Hematopoietic multipotent progenitor cell (in vitro differentiated cells): ENCODE measurements at places on chromosomes 5 and 9.
A peak's percentile ranks its signal among the peaks of the same experiment; 100 is the strongest.

- no peak for DNase-seq
Measured at GRCh38 chr9:19372567-19372966, 7.5 kb downstream of the RPS6 start.

DNA sequence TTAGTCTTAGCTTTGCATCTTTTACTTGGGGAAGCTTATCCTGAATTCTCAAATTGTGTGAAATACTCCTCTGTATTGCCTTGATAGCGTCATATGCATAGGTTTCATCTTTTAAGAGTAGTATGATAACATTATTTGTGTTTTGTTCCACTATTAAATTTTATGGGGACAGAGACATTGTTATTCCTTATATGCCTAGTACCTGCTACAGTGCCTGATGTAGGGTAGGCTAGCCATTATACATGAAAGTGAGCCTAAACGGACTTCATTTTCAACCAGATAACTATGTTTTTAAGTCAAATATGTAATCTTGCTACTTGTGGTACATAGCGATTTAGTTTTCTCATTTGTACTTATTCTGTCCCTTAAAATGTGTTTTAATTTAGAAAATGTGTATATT is 105.9 kb downstream of the DMXL1 start:
- DNase-seq, result no peak

DNA sequence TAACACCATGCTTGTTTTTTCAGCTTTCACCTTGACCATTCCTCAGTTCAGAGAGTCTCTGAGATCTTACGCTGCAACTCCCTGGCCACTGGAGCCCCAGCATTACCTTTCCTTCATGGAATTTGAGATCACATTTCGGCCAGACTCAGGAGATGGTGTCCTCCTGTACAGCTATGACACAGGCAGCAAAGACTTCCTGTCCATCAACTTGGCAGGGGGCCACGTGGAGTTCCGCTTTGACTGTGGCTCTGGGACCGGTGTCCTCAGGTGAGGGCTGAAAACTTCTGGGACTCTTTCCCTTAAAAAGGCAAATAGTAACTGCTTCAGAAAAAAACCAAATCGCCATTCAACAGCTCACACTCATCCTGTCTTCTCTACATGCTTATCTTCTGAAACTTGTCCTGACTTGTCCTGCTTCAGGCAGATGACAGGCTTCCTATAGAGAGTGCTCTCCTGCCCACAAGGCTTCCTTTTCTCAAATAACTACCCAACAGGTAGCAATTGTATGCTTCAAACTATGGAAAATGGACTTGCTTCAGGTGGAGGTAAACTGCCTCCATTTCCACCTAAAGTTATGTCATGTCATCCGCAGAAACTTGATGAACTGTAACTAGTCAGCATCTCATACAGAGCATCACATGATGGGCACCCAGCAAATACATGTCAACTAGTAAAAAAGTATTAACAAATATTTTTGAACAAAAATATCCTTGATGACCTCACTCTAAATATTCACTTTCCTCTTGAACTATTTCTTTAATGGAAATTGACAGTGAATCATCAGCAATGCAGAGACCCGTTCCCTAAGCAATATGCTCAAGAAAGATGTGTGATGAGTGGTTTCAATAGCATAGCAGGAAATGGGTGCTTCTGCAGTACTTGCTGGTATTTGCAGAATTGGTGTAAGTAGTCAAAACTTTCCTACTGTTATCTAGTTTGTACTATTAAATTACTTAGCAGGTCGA is 129.2 kb downstream of the LIFR start:
- no peak for DNase-seq

DNA sequence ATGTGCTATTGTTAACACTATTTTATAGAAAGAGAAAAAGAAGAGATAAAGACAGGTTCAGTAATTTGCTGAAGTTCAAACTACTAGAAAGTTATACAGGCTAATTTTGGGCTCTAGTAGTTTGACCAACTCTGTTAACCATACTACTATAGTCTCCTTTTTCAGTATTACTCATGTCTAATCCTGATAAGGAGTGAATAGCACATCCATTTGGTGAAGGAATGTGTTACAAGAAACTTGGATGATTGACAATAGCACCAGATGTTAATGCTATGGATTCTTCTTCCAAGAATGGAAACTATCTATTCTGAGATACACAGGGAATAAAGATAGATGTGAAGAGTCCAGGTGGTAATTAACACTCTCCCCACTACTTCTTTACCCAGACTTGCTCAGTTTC is 677.3 kb downstream of the PRELID2 start:
- DNase-seq, result no peak

GRCh38 chr5:179734536-179735164 is 2.0 kb downstream of the MAML1 start:
- DNase-seq, result no peak

DNA sequence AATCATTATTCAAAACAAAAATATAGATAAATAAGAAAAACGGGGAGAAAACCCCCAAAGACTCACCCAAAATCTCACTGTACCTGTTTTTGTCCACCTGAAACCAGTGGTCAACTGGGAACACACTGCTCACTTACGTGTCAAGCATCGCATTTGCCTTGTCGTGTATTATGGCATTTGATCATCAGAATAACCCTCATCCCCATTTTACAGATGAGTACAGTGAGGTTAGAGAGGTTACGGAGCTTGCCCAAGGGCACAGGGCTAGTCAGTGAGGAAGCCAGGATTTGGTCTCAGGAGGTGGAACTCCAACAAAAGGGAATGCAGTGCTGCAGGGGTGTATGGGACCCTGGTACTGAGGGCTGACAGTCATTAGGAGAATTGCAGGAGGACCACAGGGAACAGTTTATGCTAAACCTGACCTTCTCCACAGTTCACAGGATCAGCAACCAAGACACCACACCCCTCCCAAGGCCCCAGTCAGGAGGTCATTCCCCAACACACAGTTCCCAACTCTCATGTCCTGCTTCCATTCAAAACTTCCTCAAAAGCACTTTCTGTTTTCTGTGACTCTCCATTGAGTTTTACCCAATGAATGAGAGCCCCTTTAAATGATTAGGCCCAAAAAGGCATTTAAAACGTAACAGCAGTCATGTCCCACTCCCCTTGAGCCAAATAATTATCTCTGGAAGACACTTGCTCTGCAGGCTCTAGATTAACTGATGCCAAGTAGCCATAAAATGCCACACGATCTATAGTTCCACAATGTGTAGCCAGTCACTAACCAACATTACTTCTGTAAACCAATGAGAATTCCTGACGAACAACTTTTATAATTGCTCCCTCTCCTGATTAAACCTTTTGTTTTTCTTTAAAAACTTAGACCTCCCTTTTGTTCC is 50.8 kb downstream of the CTSL start:
- peak; percentile 11 for DNase-seq

- no peak for DNase-seq
Measured at GRCh38 chr5:35188031-35188457, 42.2 kb downstream of the PRLR start.

DNA sequence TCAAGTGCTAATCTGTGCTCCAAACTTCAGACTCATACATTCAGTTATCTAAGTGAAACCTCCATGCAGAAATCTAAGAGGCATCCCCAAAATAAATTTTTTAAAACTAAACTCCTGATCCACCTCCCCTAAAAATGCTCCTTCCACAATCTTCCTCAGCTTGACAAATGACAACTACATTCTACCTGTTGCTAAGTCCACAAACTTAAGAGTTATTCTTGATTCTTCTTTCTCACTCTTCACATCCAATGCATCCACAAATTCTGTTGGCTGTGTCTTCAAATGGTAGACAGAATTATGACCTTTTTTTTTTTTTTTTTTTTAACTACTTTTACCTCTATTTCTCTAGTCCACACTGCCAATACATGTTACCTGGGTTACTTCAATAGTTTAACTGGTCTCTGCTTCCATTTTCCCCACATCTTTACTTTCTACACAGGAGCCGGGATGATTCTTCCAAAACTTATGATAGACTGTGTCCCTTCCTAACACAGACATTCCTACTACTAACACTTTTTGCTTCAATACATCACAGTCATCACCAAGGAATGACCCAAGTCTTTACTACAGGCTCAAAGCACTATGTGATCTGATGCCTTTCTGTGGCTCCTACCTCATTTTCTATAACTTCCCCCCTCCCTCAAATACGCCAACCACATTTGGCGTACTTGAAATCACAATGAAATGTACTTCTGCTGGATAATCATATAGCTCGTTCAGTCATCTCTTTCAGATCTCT is 143.6 kb downstream of the PDE4D start:
- no peak for DNase-seq

DNA sequence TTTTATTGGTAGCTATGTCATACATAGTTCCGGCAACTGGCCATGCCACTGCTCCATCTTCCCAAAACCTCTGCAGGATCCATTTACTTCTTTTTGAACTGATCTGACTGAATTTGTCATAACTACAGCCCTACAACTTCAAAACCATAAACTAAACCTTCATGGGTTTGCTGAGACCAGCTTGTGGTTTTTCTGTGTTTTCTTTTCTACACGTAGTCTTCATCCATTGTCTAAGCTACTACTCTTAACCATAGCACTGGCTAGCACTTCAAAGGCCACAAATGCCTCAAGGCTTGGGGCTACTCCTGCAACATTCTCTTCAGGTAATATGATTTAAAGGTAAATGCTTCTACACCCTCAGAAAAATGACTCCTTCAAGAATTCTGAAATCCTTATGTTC is 9.0 kb upstream of the KIF2A start:
- no peak for DNase-seq

DNA sequence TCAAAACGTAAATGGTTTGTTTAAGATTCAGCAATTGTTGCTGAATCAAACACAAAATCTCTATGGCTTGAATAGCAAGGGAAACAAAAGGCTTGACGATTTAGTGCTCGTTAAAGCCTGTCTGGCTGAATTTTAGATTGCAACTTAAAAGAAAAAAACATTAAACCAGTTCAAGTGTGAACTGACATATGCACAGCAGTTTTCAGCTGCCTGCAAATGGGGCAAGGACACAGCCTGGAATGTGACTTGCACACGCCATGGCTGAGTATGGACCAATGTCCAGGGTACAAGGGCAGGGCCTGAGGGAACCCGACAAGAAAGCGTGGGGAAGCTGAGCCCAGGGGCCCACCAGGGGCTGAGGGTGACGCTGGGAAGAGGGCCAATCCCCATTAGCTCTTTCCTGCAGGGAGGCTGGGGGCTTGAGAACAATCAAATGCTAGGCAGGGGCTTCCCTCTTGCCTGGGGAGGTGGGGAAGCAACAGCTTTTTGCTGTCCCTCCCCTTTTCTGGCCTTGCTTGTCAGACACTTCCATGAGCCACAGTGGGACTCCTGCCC is 89.6 kb upstream of the LRRTM2 start:
- no peak for DNase-seq

- DNase-seq, result no peak
Measured at GRCh38 chr5:126267438-126267837, 155.8 kb upstream of the GRAMD2B start.

DNA sequence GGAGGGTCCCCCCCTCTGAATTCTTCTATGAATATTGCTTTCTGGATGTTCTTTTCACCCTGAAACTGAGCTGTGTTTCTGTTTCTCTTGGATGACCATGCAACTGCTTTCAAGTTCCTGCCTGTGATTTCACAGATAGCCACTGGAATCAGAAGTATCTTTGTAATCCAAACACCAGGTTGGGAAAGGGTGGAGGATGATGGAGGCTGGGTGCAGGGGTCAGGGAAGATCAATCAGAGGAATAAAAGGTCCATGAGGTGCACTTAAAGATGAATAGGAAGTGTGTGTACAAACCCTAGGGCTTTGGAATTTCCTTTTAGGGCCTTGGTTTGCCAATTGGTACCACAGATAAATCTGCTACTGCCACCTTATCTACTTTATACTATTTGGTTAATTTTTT is 68.2 kb upstream of the AGXT2 start:
- no peak for DNase-seq

DNA sequence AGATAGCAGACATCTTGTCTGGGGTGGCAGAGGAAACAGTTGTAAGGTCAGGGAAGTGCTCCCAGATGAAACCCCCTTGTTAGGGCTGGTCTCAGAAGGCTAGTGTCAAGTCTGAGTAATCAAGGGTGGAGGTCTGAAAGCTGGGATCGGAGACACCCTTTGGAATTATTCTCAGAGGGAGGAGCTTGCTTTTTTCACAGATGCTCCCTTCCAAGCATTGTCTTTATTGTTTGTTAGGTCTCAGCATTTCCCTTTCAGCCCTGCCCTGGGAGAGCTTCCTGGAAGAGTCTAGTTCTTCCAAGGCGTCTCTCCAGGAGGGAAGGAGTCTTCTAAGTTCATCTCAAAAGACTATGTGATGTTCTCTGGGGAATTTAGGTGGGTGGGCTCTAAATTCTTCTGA is 3.2 kb downstream of the TEK start:
- DNase-seq, result no peak

GRCh38 chr5:14869668-14870164 is 1.9 kb downstream of the ANKH start:
- no peak for DNase-seq

DNA sequence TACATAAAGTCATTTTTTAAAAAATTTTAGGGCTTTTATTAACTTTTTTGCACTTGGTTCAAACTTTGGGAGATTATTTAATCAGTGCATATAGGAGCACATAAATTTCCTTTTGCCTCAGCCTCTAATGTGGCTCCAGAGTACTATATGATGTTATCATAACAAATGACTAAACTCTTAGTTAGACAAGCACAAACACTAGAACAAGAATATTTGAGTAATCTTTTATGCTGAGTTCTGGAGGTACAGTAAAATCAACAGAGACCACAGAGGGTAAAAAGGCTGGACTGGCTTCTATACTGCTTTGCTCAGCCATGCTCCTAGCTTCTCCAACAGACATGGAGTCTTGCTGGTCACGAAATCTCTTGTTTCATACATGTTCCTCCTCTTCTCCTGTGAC is 52.5 kb upstream of the SGCD start:
- no peak for DNase-seq

DNA sequence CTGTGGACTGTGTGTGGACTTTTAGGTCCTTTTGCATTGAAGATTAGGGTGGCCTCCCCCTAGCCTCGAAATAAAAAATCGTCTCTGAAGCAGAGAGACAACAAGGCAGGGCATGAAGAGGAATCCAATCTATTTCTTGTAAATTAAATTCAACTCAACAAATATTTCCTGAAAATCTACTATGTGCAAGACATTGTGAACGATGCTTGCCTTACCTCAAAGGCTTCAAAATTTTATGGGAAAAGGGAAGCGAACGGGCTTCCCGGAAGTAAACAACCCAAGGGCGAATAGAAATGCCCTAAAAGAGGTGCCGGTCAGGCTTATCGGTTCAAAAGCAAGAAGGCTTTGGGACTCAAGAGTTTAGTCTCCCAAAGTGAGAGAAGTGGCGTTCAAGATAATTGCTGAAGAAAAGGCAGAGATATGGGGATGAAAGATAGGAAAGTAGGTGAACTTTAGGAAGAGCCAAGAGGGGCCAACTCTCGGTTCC is 525 bp downstream of the KIF24 start:
- DNase-seq, result no peak

- no peak for DNase-seq
Measured at GRCh38 chr9:13971415-13971814, 342.5 kb downstream of the NFIB start.

DNA sequence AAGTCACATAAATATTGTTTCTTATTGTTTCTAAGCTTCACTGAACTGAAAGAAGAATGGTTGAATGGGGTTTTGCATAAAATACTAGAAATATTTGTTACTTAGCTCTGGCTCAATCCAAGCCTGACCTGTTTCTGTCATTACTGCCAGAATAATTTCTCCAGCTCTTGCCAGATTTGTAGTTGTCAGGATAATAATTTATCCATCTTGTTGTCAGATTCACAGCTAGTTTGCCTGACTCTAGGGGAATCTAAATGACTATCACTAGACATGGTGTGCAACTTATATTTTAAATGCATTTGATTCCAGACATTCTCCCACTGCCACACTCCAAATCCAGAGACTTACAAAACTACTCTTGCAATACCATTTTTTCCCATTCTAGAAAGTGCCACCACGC is 422.7 kb downstream of the ZSWIM6 start:
- no peak for DNase-seq

GRCh38 chr5:128757196-128757959 is 207.9 kb upstream of the SLC27A6 start:
- DNase-seq, result no peak
